Fibroblast of lung (primary cell): ENCODE measurements at places on chromosomes 1 and 21. TPM values are rescaled to one million over a fixed set of nuclear protein-coding genes. Genes with fewer than 3 reads are reported as not detected.

- peak overlapping the region; percentile 66 for H3K4me3 ChIP-seq
- peaks cover 7% of the 10 kb centered on the region for H3K4me1 ChIP-seq
- DNase-seq = no peak
- H3K27me3 ChIP-seq = no peaks in the 10 kb centered on the region
- H3K36me3 ChIP-seq = peaks cover 2% of the 10 kb centered on the region
Observed at GRCh38 chr21:39386899-39387298, 38.0 kb upstream of the HMGN1 start.

The DNAJC8 gene
- 120 and 157 TPM in 2 replicates for polyA plus RNA-seq

- H3K4me3 ChIP-seq = no peak overlapping the region
- H3K4me1 ChIP-seq = no peaks in the 10 kb centered on the region
- no peak for DNase-seq
- H3K36me3 ChIP-seq = no peaks in the 10 kb centered on the region
Observed at GRCh38 chr1:116775116-116775752, 21.0 kb downstream of the CD2 start.

- peak overlapping the region; percentile 6 for H3K27ac ChIP-seq
- DNase-seq = peak; percentile 83
- no peak overlapping the region for H3K4me3 ChIP-seq
- H3K4me1 ChIP-seq = peaks cover 18% of the 10 kb centered on the region
- H3K36me3 ChIP-seq = no peaks in the 10 kb centered on the region
Observed at GRCh38 chr1:221987860-221988520, 246.1 kb upstream of the DUSP10 start.

- no peak overlapping the region for H3K27ac ChIP-seq
- H3K4me1 ChIP-seq = no peaks in the 10 kb centered on the region
Observed at GRCh38 chr1:87840767-87841166, 512.1 kb downstream of the LMO4 start.

The NEGR1 gene
- 9.4 and 10.6 TPM in 2 replicates for polyA plus RNA-seq

DNA sequence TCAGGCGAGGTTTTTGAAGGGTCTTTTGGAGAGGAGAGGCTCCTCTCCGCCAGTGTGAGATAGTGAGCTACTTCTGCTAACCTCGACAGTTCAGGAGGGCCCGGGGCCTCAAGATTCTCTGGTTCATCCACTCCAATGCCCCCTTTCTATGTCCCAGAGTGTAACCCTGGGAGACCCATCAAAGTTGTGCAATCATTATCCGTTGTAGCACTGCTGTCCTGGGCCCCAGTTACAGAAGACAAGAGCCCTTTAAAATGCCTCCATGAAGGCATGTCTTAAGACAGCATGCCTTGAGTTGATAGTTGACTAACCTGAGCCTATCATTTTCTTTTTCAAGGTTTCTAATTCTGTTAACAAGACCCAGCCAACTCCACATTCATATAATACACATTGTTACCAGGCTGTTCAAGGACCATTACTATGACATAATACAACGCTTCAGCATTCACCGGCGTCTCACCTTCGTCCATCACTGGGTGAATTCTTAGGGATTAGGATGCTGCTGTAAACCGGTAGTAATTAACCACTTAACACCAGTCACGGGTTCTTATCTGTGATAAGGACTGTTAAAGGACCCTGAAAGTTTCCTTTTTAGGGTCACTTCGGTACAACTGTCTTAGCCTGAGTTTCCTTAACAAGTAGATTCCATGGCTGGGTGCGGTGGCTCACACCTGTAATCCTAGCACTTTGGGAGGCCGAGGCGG is 37.4 kb upstream of the CDC42BPA start:
- peaks cover 12% of the 10 kb centered on the region for H3K4me1 ChIP-seq
- no peaks in the 10 kb centered on the region for H3K27me3 ChIP-seq
- H3K36me3 ChIP-seq = no peaks in the 10 kb centered on the region

GRCh38 chr1:171355727-171356126 is 41.7 kb downstream of the FMO4 start:
- no peaks in the 10 kb centered on the region for H3K36me3 ChIP-seq
- H3K27ac ChIP-seq = no peak overlapping the region
- H3K4me3 ChIP-seq = no peak overlapping the region
- no peak for DNase-seq
- no peaks in the 10 kb centered on the region for H3K27me3 ChIP-seq

The MTF2 gene
- polyA plus RNA-seq = 8.9 and 14.3 TPM in 2 replicates

GRCh38 chr1:246907472-246907871 is 24.3 kb downstream of the AHCTF1 start:
- H3K4me3 ChIP-seq = no peak overlapping the region
- no peaks in the 10 kb centered on the region for H3K4me1 ChIP-seq
- peaks cover 5% of the 10 kb centered on the region for H3K36me3 ChIP-seq
- DNase-seq = peak; percentile 66
- no peak overlapping the region for H3K27ac ChIP-seq

DNA sequence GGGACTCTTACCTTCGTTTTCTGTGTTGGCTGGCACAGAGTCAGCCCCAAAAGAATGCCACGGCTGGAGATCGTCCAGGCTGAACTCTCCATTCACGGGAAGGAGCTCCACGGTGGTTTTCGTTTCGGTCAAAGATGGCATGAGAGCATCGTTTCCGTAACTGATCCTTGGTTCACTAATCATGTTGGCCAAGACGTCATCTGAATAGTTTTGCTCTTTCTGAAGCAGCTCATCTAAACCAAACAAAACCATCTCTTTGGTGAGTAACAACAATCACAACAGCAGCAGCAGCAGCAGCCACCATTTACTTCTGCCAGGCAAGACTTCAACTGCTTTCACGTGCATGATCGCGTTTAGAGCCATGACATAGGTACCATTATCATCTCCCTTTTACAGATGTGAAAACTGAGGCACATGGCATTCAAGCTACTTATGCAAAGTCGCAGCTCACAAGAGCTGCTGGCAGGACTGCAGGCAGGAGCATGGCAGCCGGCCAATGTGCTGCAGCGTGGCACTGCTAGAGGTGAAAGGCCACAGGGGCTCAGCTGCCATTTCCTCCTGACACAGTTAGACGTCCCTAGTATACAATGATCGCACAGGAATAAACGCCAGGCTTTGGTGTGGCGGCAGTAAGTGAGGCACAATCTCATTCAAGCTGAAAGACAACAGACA is 177.1 kb downstream of the GABPA start:
- H3K27me3 ChIP-seq = no peaks in the 10 kb centered on the region
- no peaks in the 10 kb centered on the region for H3K36me3 ChIP-seq
- H3K4me1 ChIP-seq = peaks cover 2% of the 10 kb centered on the region
- DNase-seq = no peak

The HMGCS2 gene
- polyA plus RNA-seq = not detected in 2 replicates

- H3K27me3 ChIP-seq = no peaks in the 10 kb centered on the region
- no peaks in the 10 kb centered on the region for H3K4me1 ChIP-seq
- H3K4me3 ChIP-seq = no peak overlapping the region
- no peak overlapping the region for H3K27ac ChIP-seq
- no peaks in the 10 kb centered on the region for H3K36me3 ChIP-seq
- DNase-seq = no peak
Observed at GRCh38 chr1:69196071-69196470, 371.7 kb upstream of the LRRC7 start.

DNA sequence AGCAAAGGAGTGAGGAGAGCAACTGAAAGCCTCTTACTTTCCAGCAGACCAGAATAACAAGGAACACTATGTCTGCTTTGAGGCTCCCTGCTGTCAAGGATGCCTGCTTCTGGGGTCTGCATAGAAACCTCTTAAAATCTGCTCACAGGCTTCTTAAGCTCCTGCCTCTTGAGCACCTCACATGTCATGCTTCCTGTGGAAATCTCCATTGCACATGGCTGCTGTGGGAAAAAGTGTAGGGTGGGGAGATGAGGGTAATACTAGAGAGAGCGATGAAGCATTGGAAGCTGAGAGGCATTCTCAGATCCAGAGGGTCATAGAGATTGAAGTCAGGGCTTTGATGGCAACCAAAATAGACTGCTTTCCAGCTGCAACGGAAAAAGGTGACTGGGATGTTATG is 6.2 kb upstream of the HLX start:
- DNase-seq = no peak
- H3K4me1 ChIP-seq = peaks cover under 1% of the 10 kb centered on the region
- no peak overlapping the region for H3K4me3 ChIP-seq
- H3K27ac ChIP-seq = no peak overlapping the region

DNA sequence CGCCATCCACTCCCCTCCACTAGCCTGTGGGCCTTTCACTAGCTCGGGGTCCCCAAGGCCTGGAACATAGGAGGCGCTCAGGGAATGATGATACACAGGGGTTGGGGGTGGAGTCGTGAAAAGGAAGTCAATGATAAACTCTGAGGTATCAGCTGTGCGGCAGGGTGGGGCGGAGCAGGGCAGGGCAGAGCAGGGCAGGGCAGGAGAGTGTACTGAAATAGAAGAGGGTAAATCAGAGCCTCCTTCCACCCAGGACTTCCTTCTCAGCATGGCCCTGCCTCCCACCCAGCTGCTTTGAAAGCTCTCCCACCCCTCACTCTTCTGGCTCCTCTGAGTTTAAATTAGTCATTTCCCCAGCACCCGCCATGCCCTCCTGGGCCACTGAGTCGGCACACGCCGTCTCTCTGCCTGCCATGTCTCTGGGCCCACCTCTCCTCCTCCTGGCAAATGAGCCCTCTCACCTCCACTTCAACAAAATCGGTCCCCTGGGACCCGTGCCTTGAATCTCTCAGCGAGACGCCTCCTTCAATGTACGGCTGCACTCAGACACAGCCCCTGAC is 16.9 kb downstream of the CAPZB start:
- H3K27me3 ChIP-seq = no peaks in the 10 kb centered on the region
- H3K36me3 ChIP-seq = peaks cover 5% of the 10 kb centered on the region

GRCh38 chr1:201288765-201289164 is 5.5 kb downstream of the PKP1 start:
- no peak overlapping the region for H3K27ac ChIP-seq
- H3K27me3 ChIP-seq = peaks cover 39% of the 10 kb centered on the region
- H3K36me3 ChIP-seq = no peaks in the 10 kb centered on the region
- no peak overlapping the region for H3K4me3 ChIP-seq

The TMCO2 gene
- not detected in 2 replicates for polyA plus RNA-seq

- no peaks in the 10 kb centered on the region for H3K4me1 ChIP-seq
- no peaks in the 10 kb centered on the region for H3K36me3 ChIP-seq
- no peaks in the 10 kb centered on the region for H3K27me3 ChIP-seq
- no peak within 1 kb of the TSS for H3K27ac ChIP-seq
- no peak for DNase-seq
Observed at GRCh38 chr1:145707183-145707867, at the start of gene PDZK1. Gene PDZK1 (minus strand): TSS chr1:145707368. CDS start chr1:145688021, 19,347 bp downstream.

- no peak for DNase-seq
- no peaks in the 10 kb centered on the region for H3K36me3 ChIP-seq
- no peak overlapping the region for H3K4me3 ChIP-seq
Observed at GRCh38 chr21:38475519-38475918, 22.8 kb downstream of the ERG start.

DNA sequence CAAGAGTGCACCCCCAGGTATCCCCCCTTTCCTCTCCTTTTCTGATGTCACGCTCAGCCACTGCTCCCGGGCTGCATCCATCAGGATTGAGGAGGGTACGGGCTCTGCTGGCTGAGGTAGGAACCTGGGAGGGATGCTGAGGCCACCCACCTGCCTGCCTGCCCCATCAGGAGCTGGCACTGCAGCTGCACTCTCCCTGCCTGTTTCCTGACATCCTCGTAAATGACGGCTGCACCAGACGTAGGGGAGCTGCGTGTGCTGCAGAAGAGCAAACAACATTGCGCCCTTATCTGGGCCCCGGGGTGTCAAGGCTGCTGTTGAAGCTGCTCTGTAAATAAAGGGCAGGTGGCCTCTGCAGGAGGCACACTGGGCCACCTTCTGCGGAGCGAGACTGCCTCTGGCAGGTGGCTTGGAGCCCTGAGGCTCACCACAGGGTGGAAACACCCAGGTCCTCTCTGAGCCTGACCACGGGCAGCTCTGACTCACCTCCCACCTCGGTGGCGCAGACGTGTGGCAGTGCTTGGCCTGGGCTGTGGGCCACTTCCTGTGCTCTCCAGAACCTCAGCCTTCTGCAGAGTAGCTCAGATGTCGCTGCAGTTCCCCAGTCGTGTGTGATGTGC is 30.9 kb downstream of the SNAP47 start:
- no peak overlapping the region for H3K27ac ChIP-seq
- H3K36me3 ChIP-seq = peaks cover 13% of the 10 kb centered on the region
- no peaks in the 10 kb centered on the region for H3K27me3 ChIP-seq
- peaks cover 11% of the 10 kb centered on the region for H3K4me1 ChIP-seq
- peak; percentile 58 for DNase-seq
